ENCODE measurements at places on chromosomes 4 and X.
A peak's percentile ranks its signal among the peaks of the same experiment; 100 is the strongest.

- no peak for DNase-seq
These were observed 106.7 kb downstream of the ARHGAP6 start for GRCh38 chrX:11558972-11559371.

- peak; percentile 10 for DNase-seq
These were observed 49.6 kb downstream of the MAP7D2 start for GRCh38 chrX:20066968-20067708.

DNA sequence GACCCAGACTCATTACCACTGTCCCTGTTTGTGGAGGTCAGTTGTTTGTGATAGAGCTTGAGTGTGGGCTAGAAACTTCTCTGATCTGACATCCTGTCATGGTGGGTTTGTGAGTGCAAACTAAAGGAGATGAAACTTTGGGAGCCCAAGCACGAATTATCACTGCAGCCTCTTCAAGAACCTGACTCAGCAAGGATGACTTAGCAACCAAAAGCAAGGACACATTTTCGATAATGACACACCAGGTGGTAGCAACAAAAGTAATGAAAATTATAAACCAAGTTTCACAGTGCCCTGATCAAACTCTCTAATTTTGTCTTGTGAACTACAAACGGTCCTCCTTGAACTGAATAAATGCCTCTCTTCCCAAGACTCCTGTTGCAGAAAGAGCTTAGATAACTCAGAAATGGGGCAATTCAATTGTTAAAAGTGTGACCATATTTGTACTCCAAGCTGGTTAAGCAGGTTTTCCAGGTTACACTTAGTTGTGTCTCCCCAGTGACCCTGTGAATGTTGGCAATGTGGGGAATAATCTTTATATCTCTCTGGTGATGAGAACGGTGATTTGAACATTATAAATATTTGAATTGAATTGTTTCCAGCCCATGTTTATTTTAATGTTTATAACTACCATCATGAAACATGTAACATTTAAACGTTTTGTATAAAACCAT, 52.6 kb upstream of the ATP8A1 start:
- DNase-seq = peak; percentile 23

DNA sequence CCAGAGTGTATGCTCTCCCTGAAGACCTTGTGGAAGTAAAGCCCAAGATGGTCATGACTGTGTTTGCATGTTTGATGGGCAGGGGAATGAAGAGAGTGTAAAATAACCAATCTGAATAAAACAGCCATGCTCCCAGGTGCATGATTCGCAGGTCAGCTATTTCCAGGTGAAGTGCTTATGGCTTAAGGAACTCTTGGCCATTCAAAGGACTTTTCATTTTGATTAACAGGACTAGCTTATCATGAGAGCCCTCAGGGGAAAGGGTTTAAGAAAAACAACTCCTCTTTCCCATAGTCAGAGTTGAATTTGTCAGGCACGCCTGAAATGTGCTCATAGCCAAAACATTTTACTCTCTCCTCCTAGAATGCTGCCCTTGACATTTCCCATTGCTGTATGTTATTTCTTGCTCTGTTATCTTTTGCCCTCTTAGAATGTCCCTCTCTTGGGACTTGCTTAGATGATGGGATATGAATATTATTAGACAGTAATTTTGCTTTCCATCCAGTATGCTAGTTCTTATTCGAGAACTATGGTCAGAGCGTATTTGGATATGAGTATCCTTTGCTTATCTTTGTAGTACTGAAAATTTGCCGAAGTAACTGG, 88.6 kb downstream of the PLS3 start:
- DNase-seq = no peak

DNA sequence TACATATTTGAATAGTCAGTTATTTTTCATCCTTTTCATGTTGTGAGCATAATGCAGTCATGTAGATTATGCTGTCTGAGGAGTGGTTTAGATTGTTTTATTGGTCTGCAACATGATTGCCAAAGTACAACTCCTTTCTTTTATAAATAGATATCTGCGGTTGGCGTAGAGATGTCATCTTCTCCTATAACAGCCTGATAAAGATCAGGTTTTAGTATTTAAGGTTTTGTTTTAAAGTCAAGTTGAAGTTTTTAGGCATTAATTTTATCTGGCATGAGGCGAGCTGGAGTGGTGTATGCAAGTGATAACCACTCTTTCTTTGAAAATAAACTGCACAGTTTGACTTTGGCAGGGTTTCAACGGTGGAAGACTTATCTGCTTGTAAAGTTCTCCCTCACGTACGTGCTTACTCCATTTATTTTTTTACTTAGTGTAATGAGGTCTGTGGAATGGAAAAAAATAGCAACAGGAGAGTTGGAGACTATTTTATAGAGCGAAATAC, 126.3 kb downstream of the FBXO8 start:
- no peak for DNase-seq

DNA sequence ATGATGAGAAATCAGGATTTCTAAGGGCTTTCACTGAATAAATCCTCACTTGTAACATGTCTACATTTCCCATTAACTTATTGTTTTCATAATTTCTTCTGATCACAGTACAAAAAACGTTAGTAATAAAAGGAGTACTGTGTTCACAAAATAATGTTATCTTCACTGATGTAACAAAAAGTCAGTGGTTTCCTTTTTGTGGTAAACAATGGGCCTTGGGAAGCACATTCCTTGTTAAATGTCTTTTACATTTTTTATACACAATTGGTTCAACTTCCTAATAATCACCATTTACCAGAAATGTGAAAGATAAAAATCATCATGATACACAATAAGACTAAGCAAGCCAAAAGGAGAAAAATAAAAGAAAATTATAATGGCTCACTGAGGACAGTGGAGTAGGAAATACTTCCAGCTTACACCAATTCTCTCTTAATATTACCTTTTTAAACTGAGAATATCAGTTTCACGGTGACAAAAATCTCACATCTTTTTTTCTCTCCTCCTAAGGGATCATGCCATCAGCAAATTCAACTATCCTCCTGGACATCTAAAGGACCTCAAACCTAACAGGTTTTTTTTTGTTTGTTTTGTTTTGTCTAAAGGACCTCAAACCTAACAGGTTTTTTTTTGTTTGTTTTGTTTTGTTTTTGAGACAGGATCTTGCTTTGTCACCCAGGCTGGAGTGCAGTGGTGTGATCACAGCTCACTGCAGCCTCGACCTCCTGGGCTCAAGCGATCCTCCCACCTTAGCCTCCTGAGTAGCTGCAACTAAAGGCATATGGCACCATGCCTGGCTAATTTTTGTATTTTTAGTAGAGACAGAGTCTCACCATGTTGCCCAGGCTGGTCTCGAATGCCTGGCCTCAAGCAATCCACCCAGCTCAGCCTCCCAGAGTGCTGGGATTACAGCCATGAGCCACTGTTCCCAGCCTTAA, 57.3 kb downstream of the FRYL start:
- DNase-seq = no peak

DNA sequence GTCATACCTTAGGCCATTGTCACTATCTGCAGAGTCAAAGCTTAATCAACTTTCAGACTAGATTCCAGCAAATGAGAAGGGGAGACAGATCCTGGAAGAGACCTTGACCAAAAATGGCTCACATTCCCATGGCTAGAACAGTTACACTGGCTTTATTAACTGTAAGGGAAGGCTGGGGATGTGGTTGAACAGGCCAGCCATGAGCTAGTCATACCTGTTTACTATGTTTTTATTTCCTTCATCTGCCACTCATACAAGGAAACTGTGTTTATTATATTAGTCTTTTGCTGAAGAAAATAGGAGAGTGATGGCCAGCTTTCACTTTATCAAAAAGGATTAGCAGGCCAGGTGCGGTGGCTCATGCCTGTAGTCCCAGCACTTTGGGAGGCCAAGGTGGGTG, 319.7 kb downstream of the RAPGEF2 start:
- no peak for DNase-seq

- no peak for DNase-seq
These were observed 29.3 kb downstream of the DYNLT3 start for GRCh38 chrX:37818031-37818430.

DNA sequence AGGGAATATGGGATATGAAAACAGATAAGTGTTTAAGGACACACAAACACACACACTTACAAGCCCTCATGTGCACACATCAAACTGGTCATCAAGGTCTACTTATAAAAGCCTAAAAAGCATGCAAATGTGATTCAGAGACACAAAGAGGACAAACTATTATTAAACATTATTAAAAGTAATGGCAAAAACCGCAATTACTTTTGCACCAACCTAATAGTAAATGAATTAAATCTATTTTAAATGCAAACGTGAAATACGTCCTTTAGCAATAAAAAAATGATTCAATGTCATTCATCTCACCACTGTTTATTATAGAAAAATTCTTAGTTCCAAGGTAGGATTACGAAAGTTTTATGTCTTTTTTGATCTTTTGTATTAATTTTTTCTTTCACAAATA, 91.1 kb upstream of the ARMCX2 start:
- no peak for DNase-seq

DNA sequence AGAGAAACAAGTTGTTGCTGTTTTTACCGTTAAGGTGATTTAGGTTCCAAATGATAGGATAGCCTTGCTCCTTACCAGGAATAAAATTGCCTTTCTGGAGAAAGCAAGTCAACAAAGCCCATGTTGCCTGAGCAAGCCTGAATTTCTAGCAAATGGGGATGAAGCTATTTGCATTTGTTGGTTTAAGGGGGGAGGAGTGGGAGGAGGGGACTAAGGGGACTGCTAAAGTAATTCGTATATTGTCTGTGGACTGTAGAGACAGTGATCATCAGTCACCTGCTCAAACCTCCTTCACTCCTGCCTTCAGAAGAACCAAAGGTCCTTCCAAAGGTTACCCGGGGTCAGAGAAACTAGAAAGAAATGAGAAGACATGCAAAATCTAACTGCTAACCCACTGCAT, 65.8 kb downstream of the SCML2 start:
- DNase-seq = no peak

- DNase-seq = no peak
These were observed 8.8 kb upstream of the IDS start for GRCh38 chrX:149513825-149514428.

- DNase-seq = no peak
These were observed 1.9 kb downstream of the ARHGAP6 start for GRCh38 chrX:11663875-11664210.

GRCh38 chrX:153648358-153649177, 1.6 kb downstream of the DUSP9 start:
- no peak for DNase-seq

GRCh38 chrX:120334603-120335002, 23.3 kb upstream of the TMEM255A start:
- DNase-seq = no peak

GRCh38 chr4:130511776-130512175, 1415.8 kb downstream of the C4orf33 start:
- no peak for DNase-seq

- no peak for DNase-seq
These were observed 1.7 kb downstream of the MTMR1 start for GRCh38 chrX:150694738-150695410.

DNA sequence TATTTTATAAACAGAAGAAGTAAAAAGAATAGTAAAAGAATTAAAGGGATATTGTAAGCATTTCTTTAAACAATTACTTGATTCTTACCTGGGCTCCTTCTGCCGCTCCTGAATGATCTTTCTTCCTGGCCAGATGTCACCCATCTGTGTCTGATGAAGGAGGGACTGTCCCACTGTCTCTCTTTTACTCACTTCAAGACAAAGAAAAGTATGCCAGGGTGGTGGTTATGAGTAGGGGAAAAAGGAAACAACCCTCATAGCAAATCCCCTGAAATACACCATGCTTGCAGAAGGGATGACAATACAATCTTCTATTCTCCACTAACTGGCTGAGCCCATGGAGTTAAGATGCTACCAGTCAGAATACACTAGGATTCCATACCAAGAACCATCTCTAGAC, 31.1 kb downstream of the SYTL4 start:
- DNase-seq = no peak

DNA sequence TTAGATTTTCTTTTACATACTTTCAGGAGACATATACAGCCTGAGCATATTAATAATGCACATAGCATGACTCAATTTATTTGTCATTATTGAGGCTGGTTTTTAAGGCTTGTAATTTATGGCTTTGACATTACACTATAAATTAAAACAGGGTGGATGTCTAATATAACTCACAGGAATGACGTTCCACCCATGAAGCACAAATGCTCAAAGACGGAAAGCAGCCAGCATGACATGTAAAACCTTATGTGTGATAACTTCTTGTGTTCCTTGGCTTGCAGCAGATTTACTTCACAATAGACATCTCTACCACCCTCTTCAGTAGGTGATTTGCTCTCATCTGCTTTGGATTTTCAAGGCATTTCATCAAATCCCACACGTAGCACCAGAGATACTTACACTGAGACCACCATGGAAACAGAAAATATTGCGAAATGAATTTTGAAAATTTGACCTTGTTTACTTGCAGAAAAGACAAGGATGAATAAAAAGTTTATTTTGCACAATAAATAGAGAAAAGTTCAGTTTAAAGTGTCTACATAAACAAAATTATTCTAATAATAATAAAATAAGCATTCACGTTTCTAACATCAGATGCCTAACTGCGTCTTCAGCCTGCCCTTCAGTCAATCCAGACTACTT, 64.7 kb upstream of the BTC start:
- no peak for DNase-seq

- DNase-seq = no peak
These were observed 259.0 kb upstream of the TRPC5 start for GRCh38 chrX:112341598-112341997.

- DNase-seq = no peak
These were observed 58.3 kb downstream of the KCNIP4 start for GRCh38 chr4:21890231-21890630.

DNA sequence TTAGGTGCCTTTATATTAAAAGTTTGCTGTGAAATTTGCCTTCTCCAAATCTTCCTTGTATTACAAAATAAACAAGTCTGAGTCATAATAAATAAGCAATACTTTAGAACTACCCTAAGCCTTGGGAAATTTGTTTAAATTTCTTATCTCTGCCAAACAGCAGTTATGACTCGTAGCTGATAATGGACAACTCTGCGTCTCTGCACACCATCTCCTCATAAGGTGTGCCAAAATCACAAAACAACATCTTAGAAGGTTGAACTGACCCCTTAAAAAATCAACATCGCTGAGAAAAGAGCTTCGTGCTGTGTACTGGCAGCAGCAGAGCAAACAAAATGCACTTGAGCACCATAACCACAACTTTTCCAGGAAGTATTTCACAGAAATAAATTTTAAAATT, 22.0 kb downstream of the OR13H1 start:
- no peak for DNase-seq

- DNase-seq = no peak
These were observed 127.5 kb upstream of the RADX start for GRCh38 chrX:106484233-106484632.

DNA sequence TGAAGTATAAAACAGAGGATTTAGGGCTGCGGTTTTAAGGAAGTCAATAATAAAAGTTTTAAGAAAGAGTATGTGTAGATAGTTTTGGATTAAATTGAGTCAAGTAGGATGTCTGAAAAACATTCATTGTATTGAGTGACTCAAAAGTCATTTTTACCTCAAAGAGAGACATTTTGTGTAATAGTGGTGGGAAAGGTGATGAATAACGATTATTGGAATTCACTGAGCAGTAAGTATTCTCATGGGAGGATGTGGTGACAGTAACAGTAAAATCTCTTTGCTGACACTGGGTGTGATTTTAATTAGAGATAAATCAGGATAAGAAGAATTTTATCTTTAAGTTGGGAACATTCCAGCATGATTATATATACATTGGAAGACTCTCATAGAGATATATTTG, 233.6 kb downstream of the PDHA2 start:
- DNase-seq = no peak

- DNase-seq = peak; percentile 34
These were observed 187.3 kb upstream of the CXCL13 start for GRCh38 chr4:77418333-77418732.

- no peak for DNase-seq
These were observed 552.7 kb upstream of the SLIT2 start for GRCh38 chr4:19698961-19699360.

- DNase-seq = no peak
These were observed 123.8 kb upstream of the DDIT4L start for GRCh38 chr4:100314057-100314456.

Measured in NCI-H2029 treated with DMSO at 0.1 percent for 48 hours (cell line).